ENCODE measurements at places on chromosomes 12 and 14. TPM values are rescaled to one million over a fixed set of nuclear protein-coding genes. Genes with fewer than 3 reads are reported as not detected.

The INHBC gene
- total RNA-seq = not detected

The PMEL gene
- total RNA-seq = not detected

The CEBPE gene
- not detected for total RNA-seq

The REP15 gene
- total RNA-seq = 4.7 TPM

The AKAP3 gene
- total RNA-seq = 1.3 TPM

The GPRC5D gene
- not detected for total RNA-seq

The RNASE4 gene
- total RNA-seq = 9.5 TPM

The MYH6 gene
- total RNA-seq = 0.05 TPM

The HHIPL1 gene
- 4.7 TPM for total RNA-seq

The TAS2R42 gene
- not detected for total RNA-seq

The PZP gene
- total RNA-seq = 0.20 TPM

The SCNN1A gene
- total RNA-seq = 0.87 TPM

The LGMN gene
- 55.3 TPM for total RNA-seq

The SLC6A13 gene
- total RNA-seq = not detected

The LRP1 gene
- total RNA-seq = 0.40 TPM

The DAO gene
- not detected for total RNA-seq

The C12orf50 gene
- total RNA-seq = not detected

The SLC38A4 gene
- total RNA-seq = 0.10 TPM

The ANKRD52 gene
- 17.7 TPM for total RNA-seq

The TEX52 gene
- not detected for total RNA-seq

All from mammary microvascular endothelial cell (primary cell).